Neural cell (in vitro differentiated cells): ENCODE measurements at places on chromosomes 7 and 10. TPM values are rescaled to one million over a fixed set of nuclear protein-coding genes. Genes with fewer than 3 reads are reported as not detected.

CNNM1 gene
- 1.3 and 1.5 TPM in 2 replicates for polyA plus RNA-seq

HGF gene
- polyA plus RNA-seq = not detected in 2 replicates

ACTL6B gene
- polyA plus RNA-seq = 339 and 389 TPM in 2 replicates

EGFR gene
- polyA plus RNA-seq = 0.02 and 0.22 TPM in 2 replicates

ADAM8 gene
- polyA plus RNA-seq = 6.4 and 7.2 TPM in 2 replicates

CCSER2 gene
- polyA plus RNA-seq = 35.1 and 38.3 TPM in 2 replicates

KIAA1549 gene
- polyA plus RNA-seq = 14.1 and 14.8 TPM in 2 replicates

MEST gene
- 136 and 153 TPM in 2 replicates for polyA plus RNA-seq

LLCFC1 gene
- polyA plus RNA-seq = not detected in 2 replicates

CCDC126 gene
- 21.1 and 28.0 TPM in 2 replicates for polyA plus RNA-seq

MCMBP gene
- polyA plus RNA-seq = 58.0 and 60.4 TPM in 2 replicates

PDSS1 gene
- 13.0 and 14.8 TPM in 2 replicates for polyA plus RNA-seq

ASZ1 gene
- not detected in 2 replicates for polyA plus RNA-seq

HPSE2 gene
- not detected in 2 replicates for polyA plus RNA-seq

CFAP70 gene
- 5.8 and 7.3 TPM in 2 replicates for polyA plus RNA-seq

ACBD7 gene
- 3.3 and 7.8 TPM in 2 replicates for polyA plus RNA-seq

TWIST1 gene
- polyA plus RNA-seq = not detected in 2 replicates

CPA1 gene
- polyA plus RNA-seq = not detected in 2 replicates

DBNL gene
- 124 and 136 TPM in 2 replicates for polyA plus RNA-seq

STEAP2 gene
- 4.6 and 5.9 TPM in 2 replicates for polyA plus RNA-seq

IFIT3 gene
- 0.24 TPM in 1 of 2 replicates, not detected in the other for polyA plus RNA-seq

PIK3CG gene
- polyA plus RNA-seq = not detected in 2 replicates

SPDYE6 gene
- not detected in 2 replicates for polyA plus RNA-seq

GOLGA7B gene
- 29.8 and 30.4 TPM in 2 replicates for polyA plus RNA-seq

LIPN gene
- polyA plus RNA-seq = not detected in 2 replicates

WEE2 gene
- 0.34 and 0.63 TPM in 2 replicates for polyA plus RNA-seq

SLC26A4 gene
- polyA plus RNA-seq = not detected in 2 replicates

LRRC61 gene
- 1.2 and 5.0 TPM in 2 replicates for polyA plus RNA-seq

EIF4EBP2 gene
- 51.7 and 53.2 TPM in 2 replicates for polyA plus RNA-seq

DENND11 gene
- polyA plus RNA-seq = 24.5 and 24.6 TPM in 2 replicates

TCERG1L gene
- polyA plus RNA-seq = 0.53 TPM in 1 of 2 replicates, not detected in the other

CRTAC1 gene
- 0.44 and 1.1 TPM in 2 replicates for polyA plus RNA-seq

PTN gene
- polyA plus RNA-seq = 14.1 and 19.5 TPM in 2 replicates

FAM20C gene
- polyA plus RNA-seq = 22.7 and 29.7 TPM in 2 replicates

CFTR gene
- not detected in 2 replicates for polyA plus RNA-seq

NUTM2B gene
- 3.5 and 4.3 TPM in 2 replicates for polyA plus RNA-seq

CHAT gene
- not detected in 2 replicates for polyA plus RNA-seq

FEZF1 gene
- polyA plus RNA-seq = 0.78 and 1.1 TPM in 2 replicates

TMEM236 gene
- 0.10 TPM in 1 of 2 replicates, not detected in the other for polyA plus RNA-seq

ANXA8 gene
- not detected in 2 replicates for polyA plus RNA-seq

GLCCI1 gene
- 37.2 and 38.4 TPM in 2 replicates for polyA plus RNA-seq

UCMA gene
- not detected in 2 replicates for polyA plus RNA-seq

ATP6V0A4 gene
- polyA plus RNA-seq = 0.48 and 0.81 TPM in 2 replicates

PON1 gene
- polyA plus RNA-seq = 0.25 TPM in 1 of 2 replicates, not detected in the other

TUBGCP2 gene
- 34.5 and 63.1 TPM in 2 replicates for polyA plus RNA-seq

MSS51 gene
- polyA plus RNA-seq = 4.7 and 8.3 TPM in 2 replicates

CALN1 gene
- polyA plus RNA-seq = 5.8 and 7.8 TPM in 2 replicates

LBX1 gene
- 0.08 TPM in 1 of 2 replicates, not detected in the other for polyA plus RNA-seq

ANKRD26 gene
- polyA plus RNA-seq = 14.7 and 14.9 TPM in 2 replicates

TRIM50 gene
- polyA plus RNA-seq = not detected in 2 replicates

PAPSS2 gene
- polyA plus RNA-seq = 0.24 and 0.36 TPM in 2 replicates

DLG5 gene
- polyA plus RNA-seq = 72.9 and 84.0 TPM in 2 replicates

PHKG1 gene
- polyA plus RNA-seq = 2.6 TPM in 1 of 2 replicates, not detected in the other

TAS2R4 gene
- 2.3 and 2.4 TPM in 2 replicates for polyA plus RNA-seq

IFIT1 gene
- 0.20 TPM in 1 of 2 replicates, not detected in the other for polyA plus RNA-seq
